Fibroblast of upper back skin (primary cell): ENCODE measurements at places on chromosomes 16 and 17.
A peak's percentile ranks its signal among the peaks of the same experiment; 100 is the strongest.

DNA sequence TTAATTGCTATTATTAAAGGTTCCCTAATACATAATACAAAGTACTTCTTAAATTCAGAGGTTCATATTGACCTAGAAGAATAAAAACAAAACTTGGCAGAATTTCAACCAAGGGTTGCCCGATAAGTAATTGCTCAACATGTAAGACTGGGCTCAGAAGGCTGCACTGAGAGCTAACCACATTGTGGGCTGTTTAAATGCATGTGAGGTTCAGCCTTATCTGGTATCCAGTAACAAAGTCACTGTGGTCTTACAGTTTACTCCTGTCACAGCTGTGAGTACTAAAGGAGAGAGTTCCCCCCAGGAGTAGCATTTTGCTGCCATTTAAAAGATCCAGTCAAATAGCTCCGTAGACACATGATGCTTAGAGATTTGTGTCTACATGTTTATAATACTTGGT, 1.6 kb upstream of the DHRS11 start:
- DNase-seq = no peak

DNA sequence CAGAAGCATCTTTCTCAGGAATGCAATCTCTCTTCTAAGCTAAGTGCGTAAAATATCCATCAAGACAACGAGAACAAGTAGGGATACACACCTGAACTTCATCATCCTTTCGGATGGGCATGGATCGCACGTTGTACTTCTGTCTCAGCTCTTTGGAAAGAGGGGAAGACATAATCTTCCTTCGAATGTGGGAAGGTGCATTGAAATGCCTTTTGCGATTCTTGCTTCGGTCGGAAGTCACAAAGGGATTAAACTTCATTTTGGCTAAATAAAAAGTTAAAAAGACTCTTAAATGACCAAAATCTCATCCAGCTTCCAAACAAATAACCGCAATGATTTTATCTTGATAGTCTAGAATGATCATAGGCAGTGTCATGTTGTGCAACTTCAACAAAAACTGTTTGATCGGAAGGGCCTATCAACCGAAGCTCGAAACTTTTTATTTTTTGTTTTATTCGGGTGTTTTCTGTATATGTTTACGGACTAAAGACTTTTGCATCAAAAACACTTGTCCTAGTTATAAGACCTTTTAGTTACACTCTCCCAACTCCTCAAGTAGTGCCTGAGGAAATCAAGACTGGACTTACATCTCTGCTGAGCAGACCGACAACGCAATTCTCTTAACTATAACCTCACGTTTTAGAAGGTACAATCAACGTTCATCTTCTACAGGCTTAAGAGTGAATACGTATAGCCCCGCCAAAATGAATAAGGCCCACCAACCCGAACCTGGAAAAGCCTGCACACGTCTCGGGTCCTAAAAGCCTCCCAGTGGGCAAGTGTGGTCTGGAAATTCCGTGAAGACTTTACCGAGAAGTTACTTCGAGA, 727 bp downstream of the RPL26 start:
- DNase-seq = no peak

- DNase-seq = no peak
Observed at GRCh38 chr17:77735081-77735565, 223.4 kb upstream of the TNRC6C start.

GRCh38 chr16:83137326-83137781, 510.6 kb downstream of the CDH13 start:
- peak; percentile 85 for DNase-seq

GRCh38 chr16:22318690-22319358, 21.6 kb downstream of the POLR3E start:
- DNase-seq = no peak

GRCh38 chr16:48833461-48833860, 223.5 kb upstream of the N4BP1 start:
- no peak for DNase-seq

- peak; percentile 31 for DNase-seq
Observed at GRCh38 chr17:71825687-71826086, 295.1 kb upstream of the SOX9 start.

DNA sequence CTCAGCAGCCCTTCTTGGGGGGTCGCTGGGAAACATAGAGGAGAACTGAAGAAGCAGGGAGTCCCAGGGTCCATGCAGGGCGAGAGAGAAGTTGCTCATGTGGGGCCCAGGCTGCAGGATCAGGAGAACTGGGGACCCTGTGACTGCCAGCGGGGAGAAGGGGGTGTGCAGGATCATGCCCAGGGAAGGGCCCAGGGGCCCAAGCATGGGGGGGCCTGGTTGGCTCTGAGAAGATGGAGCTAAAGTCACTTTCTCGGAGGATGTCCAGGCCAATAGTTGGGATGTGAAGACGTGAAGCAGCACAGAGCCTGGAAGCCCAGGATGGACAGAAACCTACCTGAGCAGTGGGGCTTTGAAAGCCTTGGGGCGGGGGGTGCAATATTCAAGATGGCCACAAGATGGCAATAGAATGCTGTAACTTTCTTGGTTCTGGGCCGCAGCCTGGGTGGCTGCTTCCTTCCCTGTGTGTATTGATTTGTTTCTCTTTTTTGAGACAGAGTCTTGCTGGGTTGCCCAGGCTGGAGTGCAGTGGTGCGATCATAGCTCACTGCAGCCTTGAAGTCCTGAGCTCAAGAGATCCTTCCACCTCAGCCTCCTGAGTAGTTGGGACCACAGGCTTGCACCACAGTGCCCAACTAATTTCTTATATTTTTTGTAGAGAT, 3.4 kb downstream of the STH start:
- peak; percentile 55 for DNase-seq

DNA sequence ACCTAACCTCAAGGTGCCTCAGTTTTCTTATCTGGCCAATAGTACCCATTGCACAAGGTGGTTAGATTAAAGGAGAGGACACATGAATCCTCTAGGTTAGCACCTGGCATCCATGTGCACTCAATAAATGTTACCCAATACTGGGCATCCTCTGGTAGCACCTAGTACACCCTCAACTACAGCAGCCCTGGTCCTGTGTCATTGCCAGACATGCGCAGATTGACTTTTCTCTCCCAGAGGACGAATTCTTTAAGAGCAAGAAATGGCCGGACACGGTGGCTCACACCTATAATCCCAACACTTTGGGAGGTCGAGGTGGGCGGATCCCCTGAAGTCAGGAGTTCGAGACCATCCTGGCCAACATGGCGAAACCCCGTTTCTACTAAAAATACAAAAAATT, 7.3 kb downstream of the DUSP3 start:
- DNase-seq = no peak

DNA sequence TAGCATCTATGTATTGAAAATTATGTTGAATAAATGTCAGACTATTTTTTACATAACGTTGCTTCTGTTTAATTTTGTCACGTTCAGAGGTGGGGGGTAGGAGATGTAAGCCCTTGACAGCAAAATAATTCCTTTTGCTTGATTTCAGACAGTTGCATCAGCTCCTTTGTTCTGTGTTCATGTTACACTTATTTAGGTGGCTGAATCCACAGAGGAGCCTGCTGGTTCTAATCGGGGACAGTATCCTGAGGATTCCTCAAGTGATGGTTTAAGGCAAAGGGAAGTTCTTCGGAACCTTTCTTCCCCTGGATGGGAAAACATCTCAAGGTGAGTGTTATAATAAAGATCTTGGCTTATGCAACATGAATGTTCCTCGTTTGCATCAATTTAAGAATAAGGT, 4.5 kb downstream of the HERPUD1 start:
- DNase-seq = peak; percentile 86

- no peak for DNase-seq
Observed at GRCh38 chr16:14549789-14550153, 80.3 kb downstream of the PARN start.

DNA sequence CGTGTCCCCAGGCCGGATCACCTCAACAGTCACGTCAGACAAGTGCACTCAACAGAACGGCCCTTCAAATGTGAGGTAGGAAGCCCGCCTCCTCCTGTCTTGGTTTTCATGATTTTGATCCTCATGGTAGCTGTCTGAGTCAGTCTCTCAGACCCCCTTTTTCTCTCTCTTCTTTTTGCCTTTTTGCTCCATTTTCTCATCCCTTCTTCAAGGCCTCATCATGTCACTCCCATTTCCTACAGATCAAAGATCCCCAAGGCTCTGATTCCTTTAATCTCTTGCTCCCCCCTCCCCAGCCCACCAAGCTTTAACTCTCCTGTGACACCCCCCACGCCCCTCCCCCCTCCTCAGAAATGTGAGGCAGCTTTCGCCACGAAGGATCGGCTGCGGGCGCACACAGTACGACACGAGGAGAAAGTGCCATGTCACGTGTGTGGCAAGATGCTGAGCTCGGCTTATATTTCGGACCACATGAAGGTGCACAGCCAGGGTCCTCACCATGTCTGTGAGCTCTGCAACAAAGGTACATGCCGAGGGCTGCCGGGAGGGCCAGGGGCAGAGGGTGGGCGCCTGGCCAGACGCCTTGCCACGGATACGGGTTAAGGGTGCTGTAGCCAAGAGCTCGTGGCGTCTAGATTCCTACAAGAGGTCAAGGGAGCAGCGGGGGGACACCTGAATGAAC, 2.0 kb downstream of the MAZ start:
- DNase-seq = no peak

DNA sequence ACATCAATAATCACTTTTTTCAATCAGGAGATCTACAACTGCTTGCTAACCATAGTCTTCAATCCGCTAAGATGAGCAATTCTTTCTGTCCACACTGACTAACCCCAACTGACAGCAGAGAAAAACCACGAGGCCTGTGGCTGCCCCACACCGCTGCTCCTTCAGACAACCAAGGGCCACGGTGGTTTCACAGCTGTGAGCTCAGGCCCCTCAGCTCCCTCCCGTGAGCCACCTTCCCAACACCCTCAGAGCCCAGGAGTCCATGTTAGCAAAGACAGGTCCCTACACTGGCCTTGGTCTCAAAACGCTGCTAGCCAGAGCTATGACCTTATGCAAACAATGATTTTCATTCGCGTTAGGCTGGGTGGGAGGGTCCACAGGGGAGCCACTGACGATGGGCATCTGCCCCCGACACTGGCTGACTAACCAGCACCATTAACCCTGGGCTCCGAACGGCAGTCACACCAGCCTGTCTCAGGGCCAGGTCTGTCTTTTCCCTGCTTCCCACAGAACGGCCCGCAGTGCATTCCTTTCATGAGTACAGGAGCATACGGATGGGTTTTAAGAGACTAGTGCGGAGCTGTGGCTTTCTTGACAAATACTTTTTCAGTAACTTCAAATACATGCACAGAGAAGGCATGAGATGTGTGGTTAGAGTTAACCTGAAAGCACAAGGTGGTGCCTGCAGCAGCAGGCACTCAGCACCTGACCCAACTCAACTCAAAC, 67.3 kb downstream of the ANKRD11 start:
- DNase-seq = peak; percentile 71
